ENCODE measurements at places on chromosomes 4 and X. TPM values are rescaled to one million over a fixed set of nuclear protein-coding genes. Genes with fewer than 3 reads are reported as not detected.

EMCN gene
- total RNA-seq = not detected

DNA sequence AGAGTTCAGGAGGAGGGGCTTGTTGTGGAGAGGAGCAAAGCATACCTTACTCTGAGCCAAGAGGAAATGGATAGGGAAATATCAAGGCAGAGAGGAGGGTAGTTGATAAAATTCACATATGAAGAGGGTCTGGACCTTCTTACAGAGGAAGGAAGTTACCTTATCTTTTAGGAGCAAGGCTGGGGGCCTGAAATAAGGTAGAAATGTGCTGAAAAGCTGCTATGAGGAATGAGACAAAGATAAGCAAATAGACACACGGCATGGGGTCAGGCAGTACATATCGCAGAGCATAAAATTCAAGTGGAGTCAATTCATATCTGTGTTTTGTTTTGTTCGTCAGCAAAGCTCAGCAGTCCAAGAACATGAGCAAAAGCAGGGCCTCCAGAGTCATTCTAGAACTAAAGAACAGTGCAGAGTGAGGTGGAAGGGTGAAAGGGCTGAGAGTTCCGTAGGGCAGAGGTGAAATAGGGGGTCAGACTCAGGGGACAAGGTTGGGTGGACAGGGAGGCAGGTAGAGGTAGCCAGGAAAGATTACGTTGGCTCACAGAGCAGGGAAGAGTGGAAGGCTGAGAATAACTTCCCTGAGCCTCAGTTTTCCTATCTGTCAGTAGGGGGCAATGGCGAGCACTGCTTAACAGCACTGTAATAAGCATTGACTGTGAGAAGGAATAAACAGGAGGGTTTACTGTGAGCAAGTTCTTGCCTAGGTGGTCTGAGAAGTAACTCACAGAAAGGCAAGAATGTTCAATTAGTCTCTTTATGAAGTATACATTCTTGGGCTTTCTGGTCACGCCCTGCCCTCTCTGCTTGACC is 9.2 kb downstream of the VSIG4 start:
- peak; percentile 18 for DNase-seq

CYLC1 gene
- total RNA-seq = not detected

DMD gene
- total RNA-seq = 0.43 TPM

DNA sequence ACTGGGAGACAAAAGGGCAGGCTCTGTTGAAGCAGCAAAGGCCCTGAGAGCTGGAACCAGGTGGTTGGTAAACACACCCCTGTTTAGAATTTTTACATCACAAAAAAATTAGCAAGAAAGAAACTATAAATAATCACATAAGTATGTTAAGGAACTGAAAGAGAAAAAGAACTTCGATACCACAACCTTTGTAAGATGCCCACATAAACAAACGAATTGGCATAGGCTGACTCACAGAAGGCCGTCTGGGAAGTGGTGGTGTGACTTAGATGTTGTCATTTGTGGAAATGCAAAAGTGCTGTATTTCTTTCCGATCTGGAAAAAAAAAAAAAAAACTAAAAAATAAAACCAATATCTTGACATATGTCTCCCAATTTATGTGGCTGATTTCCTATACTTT is 235.1 kb downstream of the USP46 start:
- DNase-seq = no peak

DNA sequence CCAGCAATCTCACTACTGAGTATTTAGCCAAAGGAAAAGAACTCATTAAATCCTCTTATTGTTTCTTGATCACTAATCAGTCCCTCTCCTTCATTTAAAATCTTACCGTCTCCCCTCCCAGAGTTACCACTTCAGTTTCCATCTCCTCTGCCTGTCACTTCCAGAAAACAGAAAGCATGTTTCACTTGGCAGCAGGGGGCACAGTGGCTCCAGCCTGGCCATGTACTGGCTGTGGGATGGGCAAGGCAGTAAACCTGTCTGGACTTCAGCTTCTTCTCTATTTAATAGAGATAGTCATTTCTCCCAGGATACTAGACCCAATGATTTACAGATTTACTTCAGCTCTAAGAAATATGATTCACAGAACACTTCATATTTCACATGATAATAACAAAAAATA is 63.2 kb downstream of the CD40LG start:
- no peak for DNase-seq

BMPR1B gene
- not detected for total RNA-seq

GRCh38 chr4:140523370-140523856 is 555 bp upstream of the ELMOD2 start:
- DNase-seq = no peak

GRCh38 chr4:81573840-81574239 is 102.1 kb upstream of the RASGEF1B start:
- no peak for DNase-seq

- no peak for DNase-seq
These were observed 78.5 kb upstream of the BLTP1 start for GRCh38 chr4:122073615-122074014.

F8A3 gene
- total RNA-seq = 20.8 TPM

PARM1 gene
- total RNA-seq = not detected

DNA sequence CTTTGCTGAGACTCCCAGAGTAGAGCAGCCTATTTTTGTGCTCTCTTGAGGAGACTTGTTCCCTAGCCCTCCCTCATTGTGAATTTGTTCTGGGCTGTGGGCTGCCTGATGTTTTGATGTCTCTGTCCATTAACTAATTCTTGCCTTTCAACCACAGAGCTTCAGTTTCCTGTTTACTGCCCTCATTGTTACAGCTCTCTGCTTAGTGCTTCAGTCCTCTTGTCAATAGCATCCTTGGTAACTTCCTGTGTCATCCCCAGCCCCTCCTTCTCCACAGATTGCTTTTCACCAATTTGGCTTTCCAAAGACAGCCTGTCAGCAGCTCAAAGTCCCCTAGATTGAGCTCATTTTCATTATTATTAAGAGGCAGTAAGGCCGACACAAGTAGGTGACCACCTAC is 69.9 kb downstream of the COX7B2 start:
- no peak for DNase-seq

- DNase-seq = no peak
These were observed 748 bp downstream of the ATP2B3 start for GRCh38 chrX:153517946-153518834.

DNA sequence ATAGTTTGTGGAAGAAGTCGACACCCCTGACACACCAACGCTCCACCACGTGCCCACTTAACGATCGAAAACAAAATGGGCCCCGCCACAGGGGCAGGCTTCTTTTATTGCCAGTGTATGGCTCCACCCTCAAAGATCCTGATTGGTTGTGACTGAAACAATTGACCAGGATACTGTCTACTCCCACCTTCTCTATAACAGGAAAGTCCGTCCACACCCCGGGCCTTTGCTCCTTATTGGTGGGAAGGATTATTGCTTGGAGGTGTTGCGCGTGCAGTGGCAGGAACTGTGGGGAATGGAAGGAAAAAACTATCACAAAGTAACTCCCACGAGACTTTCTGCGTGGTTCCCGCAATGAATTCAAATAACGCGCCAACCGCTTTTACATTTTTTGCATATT is at the start of gene USP26:
Gene USP26, minus strand, starts transcription at position 79 of the 400 bp plus-strand sequence. CDS start 68,889 bp downstream, outside the sequence.
- no peak for DNase-seq

KCNIP4 gene
- not detected for total RNA-seq

DNA sequence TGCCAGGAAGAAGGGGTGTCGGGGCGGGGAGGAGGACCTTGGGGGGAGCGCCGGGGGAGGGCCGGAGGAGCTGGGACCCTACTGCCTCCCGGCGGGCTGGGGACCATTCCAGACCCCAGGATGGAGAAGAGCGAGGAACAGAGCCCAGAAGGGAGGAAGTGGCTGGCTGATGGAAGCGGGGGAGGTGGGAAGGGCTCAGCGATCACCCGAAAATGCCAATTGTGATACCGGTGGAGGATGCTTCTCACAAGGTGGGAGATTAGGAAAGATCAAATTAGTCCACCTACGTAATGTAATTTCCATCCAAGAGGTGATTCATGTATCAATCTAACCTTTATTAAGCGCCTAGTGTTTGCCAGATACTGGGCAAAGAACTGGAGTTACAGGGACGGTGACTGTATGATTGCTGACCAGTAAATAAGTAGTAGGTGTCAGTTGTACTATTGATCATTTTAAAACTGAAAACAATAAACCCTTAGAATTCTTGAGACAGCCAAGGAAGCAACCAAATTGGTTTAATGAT is 452 bp upstream of the RAI2 start:
- no peak for DNase-seq

ERAS gene
- total RNA-seq = 0.23 TPM

DNA sequence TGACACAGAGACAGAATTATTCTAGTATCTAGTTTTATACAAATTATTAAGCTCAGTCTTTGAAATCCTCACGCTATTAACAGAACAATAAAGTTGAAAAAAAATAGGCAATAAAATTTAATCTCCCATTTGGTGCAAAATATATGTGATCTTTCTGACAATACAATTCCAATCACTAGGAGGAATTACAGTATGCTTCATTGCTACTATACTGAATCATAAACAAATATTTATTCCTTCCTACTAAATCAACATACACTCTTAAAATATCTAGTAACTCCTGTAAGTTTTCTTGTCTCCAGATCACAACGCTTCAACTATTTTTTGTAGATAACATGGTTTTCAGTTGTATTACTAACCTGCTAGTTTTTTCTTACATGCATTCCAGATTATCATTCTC is 45.7 kb downstream of the KLHL8 start:
- no peak for DNase-seq

GRCh38 chr4:30716158-30716557 is 4.0 kb upstream of the PCDH7 start:
- DNase-seq = no peak

ATP6AP1 gene
- 26.9 TPM for total RNA-seq

- no peak for DNase-seq
These were observed 451.0 kb upstream of the ZFP42 start for GRCh38 chr4:187544461-187545053.

GAGE12H gene
- total RNA-seq = not detected

STPG2 gene
- 0.19 TPM for total RNA-seq

DNA sequence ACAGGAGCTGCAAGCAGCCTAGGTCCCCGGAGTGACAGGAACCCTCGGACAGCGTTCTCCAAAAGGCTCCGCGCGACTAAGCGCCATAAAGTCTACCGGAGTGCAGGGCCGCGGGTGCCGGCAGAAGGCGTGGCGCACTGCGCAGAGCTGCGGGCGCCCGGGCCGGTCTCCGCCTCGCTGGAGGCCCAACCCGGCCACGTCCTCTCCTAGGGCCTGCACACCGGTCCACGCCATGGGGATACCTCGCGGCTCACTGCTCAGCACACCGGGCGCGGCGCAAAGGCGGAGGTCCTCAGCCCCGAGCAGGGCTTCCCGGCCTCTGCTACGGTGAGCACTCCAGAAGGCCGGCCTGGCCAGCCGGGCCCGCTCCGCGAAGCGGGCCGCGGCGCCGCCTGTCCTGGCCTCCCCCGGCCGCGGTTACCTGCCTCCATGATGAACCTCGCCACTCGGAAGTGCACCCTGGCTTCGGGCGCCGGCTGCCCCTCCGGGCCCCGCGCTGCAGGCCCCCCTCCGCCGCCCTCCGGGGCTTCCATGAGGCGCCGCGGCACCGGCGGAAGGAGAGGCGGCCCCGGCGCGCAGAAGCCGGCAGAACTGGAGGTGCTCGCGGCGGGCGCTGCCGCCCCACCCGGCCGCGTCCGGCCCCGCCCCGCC is at the start of gene CCNQ:
Gene CCNQ, minus strand, starts transcription at position 599 of the 651 bp plus-strand sequence. Its CDS starts 66 bp downstream, at position 533.
- no peak for DNase-seq

DNA sequence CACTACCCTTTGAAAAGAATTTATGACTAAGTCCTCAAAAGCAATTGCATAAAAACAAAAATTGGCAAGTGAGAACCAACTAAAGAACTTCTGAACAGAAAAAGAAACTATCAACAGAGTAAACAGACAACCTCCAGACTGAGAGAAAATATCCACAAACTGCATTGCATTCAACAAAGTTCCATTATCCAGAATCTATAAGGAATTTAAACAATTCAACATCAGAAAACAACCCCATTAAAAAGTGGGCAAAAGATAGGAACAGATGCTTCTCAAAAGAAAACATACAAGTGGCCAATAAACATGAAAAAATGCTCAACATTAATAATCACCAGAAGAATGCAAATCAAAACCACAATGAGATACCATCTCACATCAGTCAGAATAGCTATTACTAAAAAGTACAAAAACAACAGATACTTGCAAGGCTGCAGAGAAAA is 130.2 kb downstream of the GASK1B start:
- no peak for DNase-seq

- peak; percentile 13 for DNase-seq
These were observed 85.5 kb downstream of the CT47B1 start for GRCh38 chrX:120790118-120790517.

MXD4 gene
- total RNA-seq = 10.6 TPM

DNA sequence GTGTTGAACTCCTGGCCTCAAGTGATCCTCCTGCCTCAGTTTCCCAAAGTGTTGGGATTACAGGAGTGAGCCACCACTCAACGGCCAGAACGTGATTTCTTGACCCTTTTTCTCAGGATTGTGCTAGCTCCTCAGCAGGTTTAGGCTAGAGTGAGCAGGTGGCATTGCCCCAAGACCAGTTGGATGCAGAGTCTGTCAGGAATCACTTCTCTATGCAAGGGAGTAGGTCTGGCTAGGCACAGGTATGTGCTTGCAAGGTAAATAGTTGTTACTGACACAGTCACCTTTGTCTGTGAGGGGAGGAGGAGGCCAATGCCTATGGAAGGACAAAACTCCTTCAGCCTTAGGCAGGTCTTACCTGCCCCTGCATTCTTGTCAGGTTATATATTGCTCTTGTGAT is 24.2 kb downstream of the SLC25A5 start:
- no peak for DNase-seq

- DNase-seq = no peak
These were observed 44.4 kb downstream of the UGT2A3 start for GRCh38 chr4:68907245-68907644.

GRCh38 chrX:327660-328126 is 9.1 kb upstream of the GTPBP6 start:
- DNase-seq = no peak

DNA sequence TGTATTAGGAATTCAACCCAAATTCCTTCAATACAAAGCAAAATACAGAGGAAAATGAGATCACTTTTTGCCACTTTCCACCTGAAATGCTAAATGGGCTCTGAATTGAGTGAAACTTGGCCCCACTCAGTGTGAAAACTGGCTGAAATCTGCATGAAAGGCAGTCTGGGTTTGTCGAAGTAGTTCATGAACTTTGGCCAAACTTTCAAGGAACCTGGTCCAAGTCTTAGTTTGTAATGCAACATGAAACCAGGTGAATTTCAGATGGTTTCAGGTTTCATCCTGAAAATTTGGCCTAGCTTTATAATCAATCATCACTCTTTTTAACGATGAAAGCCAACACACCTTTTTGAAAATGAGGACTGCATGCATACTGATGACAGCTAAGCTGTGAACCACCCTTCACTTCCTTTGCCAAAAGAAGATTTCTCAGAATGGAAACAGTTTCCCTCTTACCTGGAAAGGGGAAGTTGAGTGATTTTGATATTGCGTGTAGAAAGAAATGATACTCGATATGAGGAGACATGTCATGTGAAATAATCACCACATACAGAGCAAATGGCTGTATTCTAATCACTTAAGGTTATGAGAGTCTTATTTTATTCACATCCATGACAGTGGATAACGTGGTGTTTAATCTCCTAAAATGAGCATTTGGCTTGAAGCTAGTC is 209.9 kb upstream of the ETNPPL start:
- DNase-seq = no peak
